ENCODE measurements at places on chromosomes 13 and 19. TPM values are rescaled to one million over a fixed set of nuclear protein-coding genes. Genes with fewer than 3 reads are reported as not detected.

Gene ZNF253
- 3.1 TPM for total RNA-seq

Gene ZBTB32
- not detected for total RNA-seq

Gene ZNF560
- 2.7 TPM for total RNA-seq

Gene MBD3L3
- not detected for total RNA-seq

Gene ADPRHL1
- total RNA-seq, result 0.58 TPM

Gene CLEC17A
- total RNA-seq, result under 0.01 TPM

Gene DIRAS1
- total RNA-seq, result 0.85 TPM
